ENCODE measurements at places on chromosomes 5 and 9.

DNA sequence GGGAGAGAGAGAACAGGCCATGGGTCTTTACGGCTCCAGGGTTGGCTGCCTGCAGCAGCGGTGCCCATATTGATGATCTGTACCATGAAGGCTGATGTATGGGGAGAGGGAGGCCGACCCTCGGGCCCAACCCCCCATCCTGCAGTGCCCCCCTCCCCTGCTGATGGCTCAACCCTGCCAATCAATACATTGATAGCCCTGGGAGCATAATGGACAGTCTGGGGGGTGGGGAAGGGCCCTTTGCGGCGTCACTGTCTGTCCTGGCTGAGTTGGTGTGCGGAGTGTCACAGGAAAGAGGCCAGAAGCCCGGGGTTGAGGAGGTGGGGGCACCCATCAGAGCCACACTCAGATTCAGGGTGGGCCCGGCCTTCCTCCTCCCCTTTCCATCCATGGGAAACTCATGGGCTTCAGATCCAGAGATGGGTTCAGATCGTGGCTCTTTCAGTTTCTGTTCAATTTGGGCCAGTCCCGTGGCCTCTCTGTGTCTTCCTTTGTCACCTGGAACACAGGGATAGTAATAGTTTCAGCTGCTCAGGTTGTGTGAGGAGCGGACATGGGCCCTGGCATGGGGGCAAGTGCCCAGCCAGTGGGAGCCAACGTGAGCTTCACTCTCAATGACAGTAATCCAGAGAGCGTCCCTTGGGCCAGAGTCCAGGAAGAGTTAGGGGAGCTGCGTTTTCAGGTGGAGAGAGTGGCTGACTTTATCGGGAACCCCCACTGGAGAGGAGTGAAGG lies 9.5 kb downstream of the FGF18 start:
- no peak for DNase-seq

DNA sequence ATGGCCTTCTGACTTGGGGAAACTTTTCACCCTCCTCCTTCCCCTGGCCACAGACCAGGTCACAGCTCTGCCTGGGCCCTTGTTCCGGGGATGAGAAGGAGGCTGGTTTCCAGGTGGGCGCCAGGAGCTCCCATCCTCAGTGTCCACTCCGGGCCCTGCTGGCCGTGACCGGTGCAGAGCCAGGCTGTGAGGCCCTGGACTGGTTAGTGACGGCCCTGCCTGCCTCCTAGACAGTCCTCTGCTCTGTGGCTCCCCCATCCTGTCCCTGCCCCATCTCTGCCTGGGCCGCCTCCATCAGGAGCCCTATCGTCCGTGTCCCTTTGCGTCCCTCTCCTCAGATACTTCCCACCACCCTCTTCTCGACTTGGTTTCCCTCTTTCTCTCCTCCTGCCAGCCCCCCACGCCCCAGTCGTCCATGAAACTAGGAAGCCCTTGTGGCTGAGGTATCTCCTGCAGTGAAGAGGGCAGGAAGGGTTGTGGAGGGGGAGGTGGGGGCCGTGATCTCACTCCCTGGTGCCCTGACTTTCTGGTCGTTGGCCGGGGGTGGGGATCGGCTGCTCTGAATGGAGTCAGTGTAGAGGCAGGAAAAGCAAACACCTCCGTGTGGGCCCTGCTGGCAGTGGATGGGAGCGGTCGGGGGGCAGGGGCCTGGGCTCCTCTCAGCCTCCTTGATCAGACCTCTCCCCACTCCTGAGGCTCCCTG lies 15.4 kb upstream of the CERCAM start:
- no peak for DNase-seq

DNA sequence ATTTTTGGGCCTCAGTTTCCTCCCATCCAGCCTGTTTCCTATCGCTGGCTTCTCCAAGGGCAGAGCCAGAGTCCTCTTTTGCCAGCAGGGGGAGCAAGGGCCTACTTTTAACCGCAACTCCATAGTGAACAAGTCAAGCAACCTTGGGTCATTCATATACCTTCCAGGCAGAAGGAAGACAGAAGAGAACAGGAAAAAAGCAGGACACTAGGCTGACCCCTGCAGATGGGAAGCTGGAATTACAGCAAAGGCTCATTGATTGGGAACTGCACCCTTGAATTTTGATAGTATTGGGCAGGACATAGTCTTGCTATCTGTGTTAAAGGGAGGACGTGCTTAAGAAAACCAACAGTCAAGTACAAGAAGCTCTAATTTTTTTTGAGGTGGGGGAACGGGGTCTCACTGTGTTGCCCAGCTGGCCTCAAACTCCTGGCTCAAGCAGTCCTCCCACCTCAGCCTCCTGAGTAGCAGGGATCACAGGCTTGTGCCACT lies 30.1 kb downstream of the QRFP start:
- peak; percentile 91 for DNase-seq

DNA sequence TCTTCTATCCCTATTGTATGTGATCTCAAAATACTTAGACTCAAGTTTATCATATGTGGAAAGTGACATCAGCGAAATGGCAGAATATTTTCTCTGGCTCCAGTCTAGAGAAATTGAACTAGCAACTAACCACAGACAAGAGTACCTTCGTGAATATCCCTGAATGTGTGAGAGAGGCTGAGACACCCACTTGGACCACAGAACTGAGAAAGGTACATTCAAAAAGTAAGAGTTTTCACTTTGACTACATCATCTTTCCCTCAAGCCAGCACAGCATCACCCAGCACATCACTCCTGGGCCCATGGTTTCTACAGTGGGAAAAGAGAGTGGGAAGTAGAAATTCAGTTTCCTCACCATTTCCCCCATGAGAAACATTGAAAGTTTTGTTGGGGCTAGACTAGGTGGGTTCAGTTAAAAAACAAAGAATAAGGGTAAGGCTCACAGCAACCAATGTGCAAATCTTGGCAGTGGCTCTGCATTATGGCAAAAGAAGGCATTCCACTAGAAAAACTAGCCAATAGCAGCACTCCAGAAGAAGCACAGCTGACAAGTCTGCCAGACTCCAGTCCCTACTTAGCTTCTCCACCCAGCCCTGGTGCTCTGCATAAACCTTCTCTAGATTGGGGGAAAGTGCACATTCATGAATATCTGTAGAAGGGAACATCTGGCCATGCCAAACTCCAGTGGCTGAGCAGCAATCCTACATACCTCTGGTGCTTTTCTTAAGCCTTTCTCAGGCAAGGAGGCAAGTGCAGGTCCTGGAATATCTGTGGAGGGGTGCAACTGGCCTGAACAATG lies 225.6 kb upstream of the VLDLR start:
- no peak for DNase-seq

GRCh38 chr9:125959951-125960619 lies 212.9 kb downstream of the PBX3 start:
- peak; percentile 40 for DNase-seq

DNA sequence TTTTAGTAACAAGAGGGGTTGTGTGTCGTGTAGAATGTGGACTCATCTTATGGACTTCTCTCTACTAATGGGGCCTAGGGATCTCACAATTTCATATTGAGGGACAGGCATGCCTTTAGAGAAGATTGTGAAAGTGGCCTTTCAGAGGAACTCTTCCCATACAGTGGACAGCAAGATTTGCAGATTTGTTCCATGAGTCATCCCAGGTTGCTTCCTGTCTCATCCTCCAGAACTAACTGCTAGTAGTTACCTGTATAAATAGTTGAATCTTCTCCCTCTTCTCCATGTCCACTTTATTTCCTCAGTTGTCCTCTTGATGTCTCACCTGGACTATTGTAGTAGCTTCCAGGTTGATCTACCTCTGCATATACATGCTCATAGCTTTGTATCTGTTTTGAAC lies 997.5 kb upstream of the CTNND2 start:
- no peak for DNase-seq

- peak; percentile 35 for DNase-seq
Observed at GRCh38 chr5:180618829-180619562, 27.7 kb upstream of the SCGB3A1 start.

DNA sequence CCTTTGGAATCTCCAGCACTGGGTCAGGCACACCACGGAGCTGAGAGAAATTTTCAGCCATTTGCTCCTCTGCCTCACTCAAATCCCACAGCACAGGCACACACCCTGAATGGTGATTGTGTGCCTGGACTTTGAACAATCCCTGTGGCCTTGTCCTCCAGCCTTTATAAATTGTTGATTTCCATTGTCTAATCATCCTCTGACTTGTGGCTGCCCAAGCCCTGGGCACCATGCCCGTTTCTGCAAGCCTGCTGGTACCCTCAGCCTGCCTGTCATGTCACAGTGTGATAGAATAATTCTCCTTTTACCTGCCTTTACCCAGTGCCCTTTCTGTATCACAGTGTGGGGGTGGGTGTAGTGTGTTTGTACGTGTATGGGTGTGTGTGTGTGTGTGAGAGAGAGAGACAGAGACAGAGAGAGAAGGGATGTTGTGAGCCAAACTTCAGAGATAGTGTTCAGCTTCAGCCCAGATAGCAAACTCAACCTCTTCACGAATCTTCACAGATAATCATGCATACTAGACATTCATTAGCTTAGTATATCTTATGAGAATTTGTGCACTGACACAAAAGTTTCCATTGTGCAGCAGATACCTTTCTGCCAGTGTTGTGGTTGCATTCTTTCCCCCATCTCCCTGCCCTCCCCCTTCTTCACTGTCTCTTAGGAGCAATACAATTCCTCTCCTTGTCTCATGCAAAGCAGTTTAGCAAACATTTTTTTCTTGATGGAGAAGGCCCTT lies 27.8 kb upstream of the SLC44A1 start:
- peak; percentile 72 for DNase-seq

- peak; percentile 59 for DNase-seq
Observed at GRCh38 chr5:98781964-98782363, 8.5 kb downstream of the RGMB start.

- DNase-seq, result no peak
Observed at GRCh38 chr5:34535944-34536623, 120.0 kb upstream of the RAI14 start.

DNA sequence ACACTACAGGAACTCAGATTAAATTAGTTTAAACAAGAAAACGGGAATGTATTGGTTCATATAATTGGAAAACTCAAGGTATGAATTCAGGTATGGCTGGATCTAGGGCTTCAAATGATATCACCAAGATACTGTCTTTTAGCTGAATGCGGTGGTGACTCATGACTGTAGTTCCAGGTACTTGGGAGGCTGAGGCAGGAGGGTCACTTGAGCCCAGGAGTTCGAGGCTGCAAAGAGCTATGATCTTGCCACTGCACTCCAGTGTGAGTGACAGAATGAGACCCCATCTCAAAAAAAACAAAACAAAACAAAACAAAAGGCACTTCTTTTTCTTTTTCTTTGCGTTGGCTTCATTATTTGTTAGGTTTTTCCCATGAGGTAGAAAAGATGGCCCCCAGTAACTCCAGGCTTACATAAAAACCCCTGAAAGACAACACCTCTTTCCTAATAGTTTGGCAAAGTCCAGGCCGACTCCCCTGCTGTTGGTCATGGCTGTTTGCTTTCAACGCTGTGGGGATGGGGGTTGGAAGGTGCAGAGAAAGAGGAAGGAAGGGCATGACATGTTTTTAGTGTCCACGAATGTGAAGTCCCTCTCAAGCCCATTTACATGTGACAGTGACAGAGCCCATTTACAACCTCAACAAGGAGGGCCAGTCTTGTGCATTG lies 39.8 kb upstream of the CRB2 start:
- DNase-seq, result no peak

- DNase-seq, result no peak
Observed at GRCh38 chr5:42720251-42720650, 36.4 kb upstream of the CCDC152 start.

GRCh38 chr5:57243286-57244137 lies 69.7 kb downstream of the GPBP1 start:
- DNase-seq, result no peak

DNA sequence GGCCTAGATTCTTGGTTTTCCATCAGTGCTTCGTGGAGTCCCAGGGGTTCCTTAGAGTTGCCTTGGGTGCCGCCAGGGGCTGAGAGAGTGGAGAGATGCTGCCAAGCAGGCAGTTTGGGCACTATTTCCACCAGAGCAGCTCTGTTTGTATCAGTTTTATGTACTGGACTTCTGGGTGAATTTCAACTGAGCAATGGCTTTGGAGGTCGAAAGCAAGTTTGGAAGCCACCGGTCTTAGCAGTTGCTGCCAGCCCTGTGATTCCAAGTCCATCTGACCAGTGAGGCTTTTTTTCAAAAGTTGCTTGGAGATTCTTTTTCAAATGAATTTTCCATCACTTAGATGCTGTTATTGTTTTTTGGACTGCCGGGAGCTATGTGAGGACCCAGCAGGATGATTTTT lies 68.5 kb downstream of the ANGPTL2 start:
- no peak for DNase-seq

DNA sequence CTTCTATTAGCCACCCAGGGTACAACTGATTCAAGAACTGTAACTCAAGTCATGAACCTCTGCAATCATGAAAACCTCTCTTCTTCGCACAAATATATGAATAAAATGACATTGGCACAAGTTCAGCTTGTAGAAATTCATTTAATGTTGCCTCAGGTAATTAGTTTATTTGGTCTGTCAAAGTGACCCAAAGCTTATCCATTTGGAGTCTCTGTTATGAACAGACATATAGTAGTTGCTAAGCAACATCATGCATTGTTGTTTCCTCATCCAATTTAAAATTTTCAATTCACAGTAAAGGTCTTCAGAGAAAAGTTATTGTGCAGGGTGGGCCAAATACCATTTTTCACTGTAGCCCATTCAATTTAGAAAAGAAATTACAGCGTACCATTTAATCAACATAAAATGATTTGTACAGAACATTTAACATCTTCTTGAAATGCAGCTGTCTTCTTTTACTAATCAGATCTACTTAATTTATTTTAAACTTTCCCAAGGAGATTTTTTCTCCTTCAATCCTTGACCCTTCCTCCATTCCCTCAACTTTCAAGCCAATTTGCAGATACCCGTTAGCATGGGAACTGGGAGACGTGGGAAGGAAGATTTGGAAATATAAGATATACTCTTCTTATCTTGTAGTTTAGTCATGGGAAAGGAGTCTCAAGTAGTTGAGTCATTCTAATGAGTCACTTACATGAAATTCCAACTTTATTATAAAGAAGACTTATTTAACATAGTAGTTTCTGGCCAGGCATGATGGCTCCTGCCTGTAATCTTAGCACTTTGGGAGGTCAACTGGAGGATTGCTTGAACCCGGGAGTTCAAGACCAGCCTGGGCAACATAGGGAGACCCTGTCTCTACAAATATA lies 231.3 kb downstream of the ATPSCKMT start:
- DNase-seq, result peak; percentile 85

- DNase-seq, result no peak
Observed at GRCh38 chr5:38831117-38831516, 14.7 kb upstream of the OSMR start.

DNA sequence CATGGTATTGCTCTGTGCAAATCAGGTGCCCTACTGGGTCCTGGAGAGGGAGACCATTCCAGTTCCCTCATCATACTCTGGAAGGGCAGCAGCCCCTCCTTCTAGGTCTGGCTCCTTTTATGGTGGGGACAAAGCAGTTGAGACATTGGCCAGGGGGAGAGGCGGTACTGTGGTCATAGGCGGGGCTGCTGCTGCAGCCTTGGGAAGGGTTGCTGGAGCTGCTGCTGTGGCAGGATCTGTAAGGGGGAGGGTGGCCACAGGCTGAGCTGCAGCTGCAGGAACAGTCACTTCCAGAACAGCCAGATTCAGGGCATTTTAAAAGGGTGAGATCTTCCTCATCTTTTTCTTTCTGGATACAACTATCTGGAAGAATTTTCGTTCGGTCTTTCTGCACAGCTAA lies 233.0 kb upstream of the SGCD start:
- peak; percentile 69 for DNase-seq
